Immature natural killer cell (primary cell): ENCODE measurements at places on chromosomes 16 and 17.

GRCh38 chr16:64253525-64253924, 868.3 kb downstream of the CDH11 start:
- no peak for DNase-seq

DNA sequence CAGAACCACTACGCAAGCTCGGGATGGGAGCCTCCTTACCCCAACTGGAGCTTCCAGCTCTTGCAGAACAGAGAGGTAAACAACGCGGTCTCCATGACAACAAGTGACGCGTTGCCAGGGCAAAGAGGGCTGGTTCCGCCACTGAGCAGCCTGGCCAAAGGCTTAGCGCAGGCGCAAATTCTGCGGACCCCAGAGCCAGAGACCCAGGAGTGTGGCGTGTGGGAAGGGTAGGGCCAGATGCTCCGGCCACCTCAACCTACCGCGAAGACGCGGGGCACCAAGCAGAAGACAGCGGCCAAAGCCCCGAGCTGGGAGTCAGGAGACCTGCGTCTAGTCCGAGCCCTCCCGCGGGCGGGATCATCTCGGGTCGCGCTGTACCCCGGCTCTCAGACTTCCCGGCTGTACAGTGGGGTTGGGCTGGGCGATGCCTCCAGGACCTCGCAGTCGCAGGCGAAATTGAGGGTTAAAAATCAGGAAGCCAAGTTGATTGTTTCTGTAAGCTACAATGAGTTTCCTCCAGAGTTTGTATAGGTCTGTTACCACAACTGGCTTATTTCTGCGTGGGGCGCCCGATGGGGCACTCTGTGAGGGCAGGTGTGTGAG, at the start of gene TEKT1:
Gene TEKT1, minus strand, starts transcription at position 69 of the 603 bp plus-strand sequence. CDS start 1,353 bp downstream, outside the sequence.
- DNase-seq, result peak; percentile 74

- no peak for DNase-seq
Measured at GRCh38 chr17:83161298-83162034, 82.1 kb downstream of the METRNL start.

GRCh38 chr17:71909155-71909554, 211.7 kb upstream of the SOX9 start:
- no peak for DNase-seq

- no peak for DNase-seq
Measured at GRCh38 chr16:64717871-64718270, 404.0 kb downstream of the CDH11 start.

- no peak for DNase-seq
Measured at GRCh38 chr17:37518826-37519225, 29.1 kb downstream of the DUSP14 start.

- DNase-seq, result no peak
Measured at GRCh38 chr17:48100160-48100559, 1.1 kb downstream of the CBX1 start.

- no peak for DNase-seq
Measured at GRCh38 chr16:46871597-46871996, 12.6 kb upstream of the GPT2 start.
